ENCODE measurements at places on chromosomes 1 and 21.

DNA sequence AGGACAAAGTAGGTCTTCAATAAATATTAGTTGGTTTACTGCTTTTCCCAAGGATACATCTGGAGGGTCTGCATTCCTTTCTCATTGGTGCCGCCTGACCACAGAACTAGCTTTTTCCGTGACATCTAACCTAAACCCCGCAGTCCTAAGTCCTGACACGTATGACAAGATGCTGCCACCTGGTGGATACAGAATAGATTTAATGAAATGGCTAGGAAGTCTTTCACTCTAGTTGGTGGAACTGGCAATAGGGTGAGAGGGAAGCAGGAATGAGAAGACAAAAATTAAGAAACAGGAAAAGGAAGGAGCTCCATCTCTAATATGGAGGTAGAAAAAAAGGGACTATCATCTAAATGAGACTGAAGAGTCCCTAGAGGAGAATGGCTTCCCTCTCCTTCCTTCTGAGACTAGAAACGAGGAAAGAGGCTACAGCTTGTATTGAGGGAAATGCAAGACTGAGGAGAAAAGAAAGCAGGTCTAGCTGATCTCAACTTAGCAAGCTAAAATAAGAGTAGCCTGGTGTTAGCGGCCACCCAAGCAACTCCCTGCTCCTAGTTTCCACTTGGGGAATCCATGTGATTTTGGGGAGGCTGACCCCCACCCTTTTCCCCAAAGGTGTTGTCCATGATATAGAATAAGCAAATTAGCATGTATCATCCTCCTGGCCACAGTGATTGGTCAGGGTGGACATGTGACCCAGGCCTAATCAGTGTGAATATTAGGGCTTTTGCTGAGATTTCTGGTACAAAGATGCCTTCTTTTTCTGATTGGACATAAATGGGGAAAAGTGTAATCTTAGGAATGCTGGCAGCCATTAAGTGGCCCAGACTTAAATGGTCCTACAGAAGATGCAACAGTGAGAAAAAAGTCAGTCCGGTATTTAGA lies 5.9 kb downstream of the RFX5 start:
- DNase-seq = peak; percentile 57

DNA sequence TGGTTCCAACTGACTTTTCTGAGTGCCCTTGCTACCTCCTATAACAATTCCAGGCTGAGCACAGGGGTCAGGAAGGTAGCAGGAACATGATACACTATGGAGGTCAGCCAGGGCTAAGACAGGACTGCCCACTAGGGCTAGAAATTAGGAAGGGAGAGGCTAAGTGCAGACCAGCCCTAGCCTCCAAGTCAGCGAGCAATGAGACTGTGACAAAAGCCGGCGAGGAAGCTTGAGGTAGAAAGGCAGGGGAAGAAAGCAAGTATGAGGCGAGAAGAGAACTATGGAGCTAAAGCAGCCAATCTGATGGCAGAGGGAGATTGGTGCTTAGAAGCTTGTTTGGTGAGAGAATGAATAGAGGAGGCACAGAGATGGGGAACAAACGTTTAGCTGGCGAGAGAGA lies 4.7 kb downstream of the UROD start:
- no peak for DNase-seq

GRCh38 chr1:161069241-161069640 lies 450 bp downstream of the ARHGAP30 start:
- no peak for DNase-seq

DNA sequence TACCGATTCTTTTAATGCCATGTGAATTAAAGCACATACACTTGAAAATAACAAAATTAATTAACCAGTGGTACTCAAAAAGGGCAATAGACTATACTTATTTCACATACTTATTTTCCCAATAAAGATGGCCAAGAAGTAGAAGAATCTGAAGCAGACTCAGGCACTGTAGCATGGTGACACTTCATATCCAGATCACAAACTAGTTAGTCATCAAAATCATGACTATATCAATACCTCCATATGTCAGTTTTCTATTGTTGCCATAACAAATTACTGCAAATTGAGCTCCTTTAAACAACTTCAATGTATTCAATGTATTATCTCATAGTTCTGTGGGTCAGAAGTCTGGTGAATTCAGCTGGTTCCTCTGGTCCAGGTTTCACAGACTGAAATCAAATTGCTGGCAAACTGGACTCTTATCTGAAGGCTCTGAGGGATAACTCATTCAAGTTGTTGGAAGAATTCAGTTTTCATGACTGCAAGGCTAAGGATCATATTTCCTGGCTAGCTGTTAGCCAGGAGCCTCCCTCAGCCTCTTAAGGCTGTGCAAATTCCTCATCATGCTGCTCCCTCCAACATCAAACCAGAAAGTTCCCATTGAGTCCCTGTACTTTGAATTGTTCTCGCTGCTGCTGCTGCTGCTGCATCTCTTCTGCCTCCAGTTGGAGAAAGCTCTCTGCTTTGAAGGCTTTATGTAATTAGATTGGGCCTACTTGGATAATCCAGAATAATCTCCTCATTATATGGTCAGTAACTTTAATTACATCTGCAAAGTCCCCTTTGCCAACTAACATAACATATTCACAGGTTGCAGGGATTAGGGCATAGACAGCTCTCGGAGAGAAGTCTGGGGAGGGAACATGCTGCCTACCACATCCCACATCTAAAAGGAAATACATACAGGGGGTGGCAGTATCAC lies 91.5 kb downstream of the MRPL39 start:
- DNase-seq = no peak

- DNase-seq = no peak
Observed at GRCh38 chr1:156070548-156070947, 9.6 kb downstream of the RAB25 start.

DNA sequence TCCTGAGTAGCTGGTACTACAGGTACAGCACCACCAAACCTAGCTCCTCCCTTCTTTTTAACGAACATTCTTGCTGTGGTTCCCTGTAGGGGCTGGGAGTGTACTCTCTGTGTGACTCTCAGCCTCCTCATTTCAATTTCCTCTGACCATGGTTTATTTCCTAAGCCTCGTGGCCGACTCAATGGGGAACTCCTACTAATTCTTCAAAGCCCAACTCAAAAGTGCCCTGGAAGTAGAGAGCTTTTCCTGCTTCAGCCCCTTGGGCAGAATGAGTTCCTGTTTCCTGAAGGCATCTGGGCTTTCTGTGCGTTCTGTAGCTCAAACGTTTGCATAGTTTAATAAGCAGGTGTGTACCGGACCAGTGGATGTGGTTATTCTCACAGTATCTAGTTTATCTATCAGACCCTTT lies 70.9 kb upstream of the ACOT11 start:
- DNase-seq = no peak

- peak; percentile 45 for DNase-seq
Observed at GRCh38 chr1:80582980-80583379, 1217.8 kb upstream of the ADGRL2 start.

- no peak for DNase-seq
Observed at GRCh38 chr1:1487701-1488100, 16.1 kb downstream of the ATAD3B start.

- DNase-seq = no peak
Observed at GRCh38 chr1:159960721-159961381, 6.8 kb upstream of the SLAMF9 start.

- DNase-seq = no peak
Observed at GRCh38 chr1:245663841-245664240, 509.1 kb downstream of the KIF26B start.

DNA sequence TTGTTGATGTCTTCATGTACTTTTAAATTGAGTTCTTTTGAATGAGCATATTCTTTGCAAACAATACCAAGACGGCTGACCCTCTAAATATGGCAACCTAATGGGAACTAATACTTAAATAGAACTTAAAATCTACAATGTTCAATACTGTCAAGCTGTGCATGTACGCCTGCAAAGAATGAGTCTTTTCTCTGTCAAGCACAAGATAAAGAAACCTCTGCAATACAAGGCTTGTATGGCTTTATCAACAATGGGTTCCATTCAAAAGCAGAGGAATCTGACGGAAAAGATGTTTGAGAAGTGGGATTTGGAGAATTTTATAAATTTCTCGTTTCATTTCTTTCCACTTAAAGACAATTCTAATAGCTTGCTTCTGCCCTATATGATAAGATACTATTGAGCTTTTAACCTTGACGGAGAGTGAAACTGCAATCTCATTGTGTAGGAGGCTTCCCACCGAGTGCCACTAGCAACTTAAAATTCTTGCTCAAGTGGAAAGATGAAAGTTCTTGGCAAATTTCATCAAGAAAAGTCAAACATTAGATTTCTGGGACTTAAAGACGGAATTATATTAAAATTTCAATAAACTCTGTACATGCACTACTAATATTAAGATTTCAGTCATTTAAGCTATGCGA lies 119.8 kb downstream of the RGS21 start:
- DNase-seq = no peak
